Brain pericyte (primary cell): ENCODE measurements at places on chromosomes 13 and 19.

- DNase-seq, result no peak
Observed at GRCh38 chr13:50955241-50955640, 45.6 kb downstream of the RNASEH2B start.

DNA sequence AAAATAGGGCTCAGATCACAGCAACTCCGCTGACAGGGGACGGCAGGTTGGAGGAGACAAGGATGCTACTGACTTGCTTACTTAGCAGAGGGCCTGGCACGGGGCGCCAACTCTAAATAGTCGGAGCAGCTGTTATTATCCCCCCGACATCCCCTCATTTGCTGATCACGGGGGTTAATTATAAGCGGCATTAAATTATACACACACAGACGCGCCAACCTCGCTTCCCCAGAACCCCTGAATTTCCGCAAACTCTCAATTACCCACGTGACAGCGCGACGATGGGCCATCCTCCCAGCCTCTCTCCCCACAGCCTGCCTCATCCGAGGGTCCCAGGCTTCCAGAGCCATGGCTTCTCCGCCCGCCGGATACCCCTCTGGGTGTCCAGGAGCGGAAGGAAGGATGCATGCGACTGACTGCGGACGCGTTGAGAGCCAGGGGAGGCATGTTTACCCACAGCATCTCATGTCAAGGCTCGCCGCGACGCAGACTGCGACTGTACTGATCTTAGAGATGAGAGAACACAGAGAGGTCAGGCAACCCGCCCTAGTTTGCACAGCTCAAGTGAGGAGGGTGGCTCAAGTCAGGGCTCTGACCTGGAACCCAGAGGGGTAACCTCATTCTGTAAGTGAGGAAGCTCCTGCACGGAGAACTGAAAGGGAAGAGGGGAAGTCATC lies 5.7 kb downstream of the PTPRS start:
- DNase-seq, result no peak

- no peak for DNase-seq
Observed at GRCh38 chr13:110555601-110556223, 5.8 kb downstream of the RAB20 start.

DNA sequence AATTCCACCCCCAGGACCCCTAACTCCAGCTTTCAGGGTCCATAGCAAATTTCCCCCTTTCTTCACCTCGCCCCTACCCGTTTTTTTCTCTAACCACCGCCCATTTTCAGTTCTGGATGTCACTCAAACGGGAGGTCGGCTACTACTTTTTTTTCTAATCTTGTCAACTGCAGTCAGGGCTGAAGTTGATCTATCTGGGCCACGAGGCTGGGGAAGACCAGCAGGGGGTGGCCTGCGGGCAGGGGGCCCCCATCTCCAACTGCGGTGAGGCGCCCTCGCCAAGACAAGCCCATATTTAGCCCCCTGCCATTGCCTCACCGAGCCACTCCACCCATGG lies 748 bp downstream of the LHFPL6 start:
- no peak for DNase-seq

- DNase-seq, result no peak
Observed at GRCh38 chr13:101289764-101290163, 126.5 kb downstream of the NALCN start.

DNA sequence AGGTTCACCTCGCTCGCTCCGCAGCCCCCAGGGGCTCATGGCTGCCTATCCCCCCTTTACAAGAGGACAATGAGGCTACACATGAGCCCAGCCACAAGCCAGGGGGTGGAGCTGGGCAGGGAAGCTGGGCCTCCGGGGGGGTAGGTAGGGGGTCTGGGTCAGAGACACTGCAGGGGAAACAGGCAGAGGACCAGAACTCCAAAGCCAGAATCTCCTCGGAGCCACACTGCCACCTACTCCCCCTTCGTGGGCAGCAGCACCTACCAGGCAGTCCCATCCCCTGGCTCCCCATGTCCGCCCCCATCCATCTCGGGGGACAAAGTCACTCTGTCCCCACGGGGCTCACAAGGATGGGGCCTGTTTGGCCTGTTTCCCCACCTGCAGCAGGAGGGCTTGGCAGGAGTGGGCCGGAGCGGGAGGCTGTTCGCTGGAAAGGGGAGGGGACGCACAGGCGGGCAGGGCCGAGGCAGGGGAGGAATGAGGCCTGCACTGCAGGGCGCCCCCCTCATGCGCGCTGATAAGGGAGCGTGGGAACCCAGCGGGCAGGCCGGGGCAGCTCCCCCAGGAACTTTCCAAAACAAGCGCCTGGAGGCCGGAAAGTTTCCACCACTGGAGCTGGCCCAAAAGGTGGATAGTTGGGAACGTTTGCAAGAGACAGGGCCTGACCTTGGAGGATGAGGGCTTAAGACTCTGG lies 545 bp upstream of the ISYNA1 start:
- no peak for DNase-seq

DNA sequence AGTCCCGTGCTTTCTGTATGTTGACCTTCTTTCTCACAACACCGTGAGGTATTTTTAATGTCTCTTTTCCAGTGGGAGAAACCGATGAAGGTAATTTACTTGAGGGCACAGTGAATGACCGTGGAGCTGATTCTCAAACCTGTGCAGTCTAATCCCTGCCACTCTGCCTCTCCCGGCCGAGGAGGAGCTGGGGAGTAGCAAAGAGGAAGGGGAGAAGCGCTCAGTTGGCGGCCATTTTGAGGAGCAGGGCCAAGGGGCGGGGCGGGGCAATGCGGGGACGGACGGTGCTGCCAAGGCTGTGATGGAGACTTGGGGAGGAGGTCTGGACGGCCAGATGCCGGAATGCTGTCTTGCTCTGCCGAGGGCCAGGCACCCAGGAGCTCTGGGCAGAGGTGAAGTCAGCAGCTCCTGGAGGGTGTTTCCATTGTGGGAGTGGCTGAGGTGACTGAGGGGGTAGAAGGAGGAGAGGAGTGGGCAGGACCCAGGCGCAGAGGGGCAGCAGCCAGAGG lies 12.4 kb upstream of the RANBP3 start:
- no peak for DNase-seq

GRCh38 chr19:57802269-57802668 lies 12.4 kb downstream of the ZNF552 start:
- no peak for DNase-seq

- no peak for DNase-seq
Observed at GRCh38 chr19:40279761-40280607, 5.2 kb downstream of the AKT2 start.

- no peak for DNase-seq
Observed at GRCh38 chr13:113617961-113618360, 33.4 kb downstream of the TFDP1 start.

- DNase-seq, result no peak
Observed at GRCh38 chr13:101695870-101696516, 243.5 kb downstream of the ITGBL1 start.

DNA sequence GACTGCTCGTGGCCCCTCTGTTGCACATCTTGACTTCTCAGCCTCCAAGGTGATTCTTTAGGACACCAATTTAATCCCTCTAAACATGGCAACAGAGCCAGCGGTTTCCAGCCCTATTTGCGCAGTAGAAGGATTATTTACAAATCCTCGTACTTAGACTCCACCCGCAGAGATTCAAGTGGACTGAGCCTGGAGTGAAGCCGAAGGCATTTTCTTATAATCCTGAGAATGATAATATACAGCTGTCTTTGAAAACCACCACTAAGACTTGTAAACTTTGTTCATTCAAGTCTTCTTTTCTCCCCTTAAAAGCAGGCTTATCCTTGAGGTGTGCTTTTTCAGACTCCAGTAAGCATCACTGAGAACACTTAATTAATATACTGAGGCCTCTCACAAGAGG lies 4.8 kb upstream of the DPRX start:
- no peak for DNase-seq

GRCh38 chr13:38042771-38043170 lies 173.2 kb upstream of the TRPC4 start:
- DNase-seq, result no peak

GRCh38 chr13:102881819-102882686 lies 36.2 kb downstream of the ERCC5 start:
- DNase-seq, result no peak

GRCh38 chr19:31553846-31554215 lies 204.6 kb upstream of the TSHZ3 start:
- no peak for DNase-seq

DNA sequence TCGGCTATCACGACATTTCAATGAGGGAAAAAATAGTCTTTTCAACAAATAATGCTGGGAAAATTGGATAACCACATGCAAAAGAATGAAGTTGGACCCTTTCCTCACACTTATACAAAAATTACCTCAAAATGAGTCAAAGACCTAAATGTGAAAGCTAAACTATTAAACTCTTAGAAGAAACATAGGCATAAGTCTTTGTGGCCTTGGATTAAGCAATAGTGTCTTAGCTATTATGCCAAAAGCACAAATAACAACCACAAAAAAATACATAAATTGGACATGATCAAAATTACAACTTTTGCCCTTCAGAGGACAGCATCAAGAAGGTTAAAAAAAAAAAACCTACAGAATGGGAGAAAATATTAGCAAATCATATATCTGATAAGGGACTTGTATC lies 156.6 kb downstream of the FOXO1 start:
- DNase-seq, result no peak

DNA sequence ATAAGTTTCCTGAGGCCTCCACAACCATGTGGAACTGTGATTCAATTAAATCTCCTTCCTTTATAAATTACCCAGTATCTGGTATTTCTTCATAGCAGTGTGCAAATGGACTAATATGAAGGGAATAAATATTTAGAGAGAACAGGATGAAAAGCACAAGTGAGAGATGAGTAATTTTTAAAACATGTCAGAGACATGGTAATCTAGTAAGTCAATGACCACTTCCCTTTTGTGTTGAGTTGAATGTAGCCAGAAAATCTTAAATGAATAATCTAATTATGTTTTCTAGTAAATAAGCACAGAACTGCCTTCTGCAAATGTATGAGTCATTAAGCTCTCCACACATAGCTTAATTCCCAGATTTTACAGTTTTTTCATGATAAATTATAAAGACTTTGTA lies 524.1 kb upstream of the SLITRK5 start:
- no peak for DNase-seq

- no peak for DNase-seq
Observed at GRCh38 chr19:55549500-55550320, 4.4 kb upstream of the SBK3 start.

GRCh38 chr19:51944798-51945552 lies 17.7 kb downstream of the ZNF613 start:
- no peak for DNase-seq

DNA sequence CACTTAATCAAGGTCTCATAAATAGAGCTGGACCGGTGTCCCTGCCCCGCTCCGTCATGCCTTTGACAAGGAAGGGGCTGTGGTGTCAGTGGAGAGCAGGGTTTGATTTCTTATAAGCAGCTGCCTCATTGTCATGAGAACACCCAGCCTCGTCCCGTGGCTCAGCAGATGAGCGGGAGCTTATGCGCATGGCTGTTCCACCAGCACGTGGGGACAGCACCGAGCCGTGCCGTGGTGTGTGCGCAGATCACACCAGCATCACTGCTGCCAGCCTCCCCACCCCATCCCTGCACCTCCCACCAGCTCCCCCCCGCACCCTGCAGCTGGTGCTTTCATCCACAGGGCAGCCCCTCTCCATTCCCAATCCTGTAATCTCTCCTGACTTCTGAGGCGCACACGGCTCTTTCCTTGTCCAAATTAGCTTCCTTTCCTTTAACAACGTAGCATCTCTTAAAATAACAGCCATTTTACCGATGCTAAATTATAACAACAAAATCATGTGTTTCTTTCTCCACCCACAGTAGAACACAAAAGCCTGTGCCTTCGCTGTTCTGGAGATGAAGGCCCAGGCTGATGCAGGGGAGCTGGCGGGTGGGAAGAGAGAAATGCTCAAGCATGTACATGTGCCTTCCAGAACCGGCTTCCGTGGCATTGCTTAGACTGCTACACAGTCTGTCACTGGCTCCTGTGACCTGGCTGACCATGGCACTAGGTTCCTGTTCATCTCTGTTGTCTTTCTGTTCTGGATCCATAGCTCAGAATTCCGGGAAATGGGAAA lies 96.8 kb downstream of the RAB20 start:
- no peak for DNase-seq

DNA sequence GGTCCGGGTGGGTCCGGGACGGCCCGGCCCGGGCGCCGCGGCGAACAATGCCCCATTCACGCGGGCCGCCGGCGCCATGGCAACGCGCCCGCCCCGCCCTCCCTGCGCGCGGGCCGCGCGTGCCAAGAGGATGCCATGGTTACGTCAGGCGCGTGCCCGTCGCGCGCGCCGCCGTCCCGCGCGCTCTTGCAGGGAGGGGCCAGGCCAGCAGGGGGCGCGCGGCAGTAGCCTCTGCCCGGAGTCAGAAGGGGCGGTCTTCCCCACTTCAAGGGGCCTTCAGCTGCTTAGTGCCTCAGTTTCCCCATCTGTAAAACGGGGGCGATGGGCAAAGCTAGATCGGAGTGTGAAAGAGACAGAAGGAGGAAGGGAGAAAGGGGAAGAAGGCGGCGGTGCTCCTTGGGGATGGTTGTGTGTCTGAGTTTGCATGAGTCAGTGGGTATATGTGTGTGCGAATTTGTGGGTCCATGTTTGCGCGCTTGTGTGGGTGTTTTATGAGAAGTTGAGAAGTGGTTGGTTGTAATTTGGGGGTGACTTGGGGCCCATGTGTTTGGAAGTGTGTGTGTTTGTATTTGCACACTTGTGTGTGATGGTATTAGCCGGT lies 11.6 kb upstream of the NFIX start:
- DNase-seq, result no peak

DNA sequence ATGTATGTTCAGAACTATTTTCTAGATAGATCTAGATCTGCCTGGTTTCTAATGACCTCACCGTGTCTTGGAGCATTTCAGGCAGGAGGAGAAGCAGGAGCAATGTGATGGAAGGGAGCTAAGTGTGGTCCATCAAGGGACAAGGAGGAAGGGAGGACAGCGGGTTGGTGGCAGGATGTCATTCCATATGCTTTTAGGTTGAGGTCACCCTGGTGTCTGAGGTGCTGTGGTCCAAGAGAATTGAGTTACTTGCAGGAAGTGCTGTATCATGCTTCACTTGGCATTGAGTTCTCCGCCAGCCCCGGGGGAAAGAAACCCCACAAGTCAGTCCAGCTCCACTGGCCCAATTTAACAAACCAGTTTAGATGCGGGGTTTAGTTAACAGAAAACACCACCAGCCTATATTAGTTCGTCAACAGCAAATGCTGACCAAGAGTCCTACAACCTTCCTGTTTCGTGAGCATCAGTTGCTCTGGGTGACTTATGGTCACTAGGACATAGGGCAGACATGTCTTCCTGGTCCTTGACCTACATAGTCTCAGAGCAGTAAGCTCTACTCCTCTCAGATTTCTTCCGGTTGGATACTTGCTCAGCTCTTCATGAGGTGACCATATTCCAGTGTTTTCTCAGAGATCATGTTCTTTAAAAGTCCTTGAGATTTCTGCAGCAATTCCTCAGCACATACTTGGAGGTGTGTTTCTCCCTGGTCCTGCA lies 79.4 kb downstream of the MBNL2 start:
- no peak for DNase-seq

DNA sequence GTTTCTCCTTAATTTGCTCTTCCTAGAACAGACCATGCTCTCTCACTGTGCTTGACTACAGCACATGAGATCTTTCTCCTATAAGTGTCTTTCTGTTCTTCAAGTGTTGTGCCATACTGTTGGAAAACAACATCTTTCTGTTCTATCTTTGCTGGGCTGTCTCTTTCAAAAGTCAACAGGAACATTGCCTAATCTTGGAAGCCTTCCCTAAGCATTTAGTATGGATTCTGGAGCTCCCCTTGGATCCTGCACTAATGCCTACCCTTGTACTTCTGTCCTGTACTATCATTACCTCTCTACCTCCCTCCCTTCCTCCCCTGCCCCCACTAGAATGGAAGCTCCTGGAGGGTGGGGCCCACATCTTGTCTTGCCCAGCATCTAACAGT lies 26.8 kb downstream of the STARD13 start:
- DNase-seq, result no peak

- DNase-seq, result no peak
Observed at GRCh38 chr13:99018418-99019180, 40.7 kb upstream of the DOCK9 start.

GRCh38 chr19:45674946-45675345 lies 6.9 kb downstream of the GIPR start:
- no peak for DNase-seq
